ENCODE measurements at places on chromosomes 7 and 10.
A peak's percentile ranks its signal among the peaks of the same experiment; 100 is the strongest.

- no peak for DNase-seq
These were observed 25.4 kb downstream of the TBATA start for GRCh38 chr10:70759781-70760180.

- peak; percentile 2 for DNase-seq
These were observed 6.8 kb upstream of the AEBP1 start for GRCh38 chr7:44097064-44097932.

- no peak for DNase-seq
These were observed 102.4 kb upstream of the GJD4 start for GRCh38 chr10:35502692-35503091.

- DNase-seq = no peak
These were observed 112.0 kb downstream of the EBF3 start for GRCh38 chr10:129851941-129852640.

GRCh38 chr10:10520491-10521385, 496.9 kb upstream of the CELF2 start:
- peak; percentile 14 for DNase-seq

DNA sequence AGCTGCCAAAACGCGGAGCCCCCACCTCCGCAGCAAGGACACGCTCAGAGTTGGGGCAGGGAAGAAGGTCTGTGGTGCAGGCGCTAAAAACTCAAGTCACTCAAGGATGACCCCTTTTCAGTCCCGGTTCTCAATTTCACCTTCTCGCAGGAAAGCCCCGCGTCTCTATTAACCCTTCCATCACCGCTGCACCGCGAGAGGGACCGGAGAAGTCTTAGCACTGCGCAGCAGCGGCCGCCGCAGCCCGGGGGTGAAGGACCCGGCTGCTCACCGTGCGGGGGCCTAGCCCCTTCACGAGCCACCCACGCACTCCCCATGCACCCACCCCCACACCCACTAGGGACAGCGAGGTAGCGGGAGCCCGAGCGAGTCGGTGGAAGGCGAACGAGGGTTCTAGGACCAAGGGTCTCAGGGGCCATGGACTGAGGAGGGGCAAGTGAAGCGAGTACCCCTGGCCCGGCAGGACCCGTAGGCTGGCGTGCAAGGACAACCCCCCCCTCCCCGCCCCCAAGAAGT, 162.9 kb downstream of the SH3PXD2A start:
- DNase-seq = no peak

- no peak for DNase-seq
These were observed 8.9 kb upstream of the CYREN start for GRCh38 chr7:135179321-135179925.

- DNase-seq = no peak
These were observed 61.7 kb upstream of the ZNRF2 start for GRCh38 chr7:30222515-30223215.

DNA sequence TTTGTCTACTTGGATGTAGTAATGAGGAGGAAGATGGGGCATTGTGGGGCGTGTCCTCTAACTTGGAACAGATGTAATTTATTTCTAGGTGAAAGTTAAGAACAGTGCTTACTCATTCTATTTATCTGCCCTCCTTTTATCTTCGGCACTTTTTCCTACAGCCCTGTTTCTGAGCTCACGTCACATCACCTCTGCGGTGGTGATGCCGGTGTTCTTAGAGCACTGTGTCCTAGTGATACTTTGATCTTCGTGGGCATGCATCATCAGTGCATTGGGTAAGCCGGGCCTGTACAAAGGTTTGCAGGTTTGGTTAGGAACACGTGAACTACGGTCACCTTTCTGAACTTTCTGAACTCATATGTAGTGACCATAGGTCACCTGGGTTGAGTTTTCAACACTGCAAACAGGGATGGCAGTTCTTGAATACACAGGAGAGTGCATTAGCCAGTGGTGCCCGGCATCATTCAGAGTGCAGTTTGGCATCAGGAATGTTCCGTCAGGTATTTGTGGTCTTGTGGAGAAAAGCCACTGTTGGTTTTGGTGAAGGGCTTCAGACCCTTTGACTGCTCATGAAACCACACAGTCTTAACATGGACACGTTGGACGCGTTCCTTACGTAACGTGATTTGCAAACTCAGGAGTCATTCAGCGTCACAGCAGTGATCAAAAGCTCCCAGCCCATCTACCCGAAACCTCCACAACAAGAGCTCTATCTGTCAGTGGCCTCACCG, 5.6 kb downstream of the POR start:
- DNase-seq = no peak

DNA sequence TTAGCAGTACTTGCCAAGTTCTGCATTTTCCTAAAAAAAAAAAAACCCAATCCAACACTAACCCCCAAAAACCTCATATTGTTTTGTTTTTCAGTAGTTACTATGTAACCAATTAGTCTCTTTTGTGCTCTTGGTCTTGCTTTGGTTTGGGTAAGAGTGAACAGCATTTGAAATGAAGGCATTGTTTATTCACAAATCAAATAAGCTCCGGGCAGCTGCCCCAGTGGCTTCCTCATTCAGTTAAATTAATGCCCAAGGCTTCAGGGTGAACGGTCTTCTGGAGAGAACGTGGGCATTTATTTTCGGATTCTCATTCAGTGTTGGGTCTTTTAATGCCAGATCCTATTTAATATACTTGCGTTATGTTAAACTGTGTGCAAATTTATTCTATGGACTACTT, 108.7 kb downstream of the GFRA1 start:
- DNase-seq = no peak

DNA sequence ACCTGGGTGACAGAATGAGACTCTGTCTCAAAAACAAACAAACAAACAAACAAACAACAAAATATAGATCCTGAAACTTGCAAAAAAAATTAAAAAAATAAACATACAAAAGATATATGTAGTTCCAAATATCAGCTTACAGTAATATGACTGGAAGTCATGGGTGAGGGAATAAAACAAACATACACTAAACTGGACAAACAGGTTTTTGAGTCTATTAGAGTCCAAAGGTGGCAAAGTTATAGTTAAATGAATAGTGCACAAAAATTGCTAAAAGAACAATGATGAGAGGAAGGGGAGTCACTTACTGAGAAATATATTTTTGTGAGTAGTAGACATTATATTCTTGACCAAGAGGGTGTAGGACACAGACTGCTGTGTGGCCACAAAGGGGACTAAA, 16.7 kb upstream of the RSBN1L start:
- no peak for DNase-seq

- DNase-seq = no peak
These were observed 94.5 kb upstream of the GNA12 start for GRCh38 chr7:2938514-2939192.

DNA sequence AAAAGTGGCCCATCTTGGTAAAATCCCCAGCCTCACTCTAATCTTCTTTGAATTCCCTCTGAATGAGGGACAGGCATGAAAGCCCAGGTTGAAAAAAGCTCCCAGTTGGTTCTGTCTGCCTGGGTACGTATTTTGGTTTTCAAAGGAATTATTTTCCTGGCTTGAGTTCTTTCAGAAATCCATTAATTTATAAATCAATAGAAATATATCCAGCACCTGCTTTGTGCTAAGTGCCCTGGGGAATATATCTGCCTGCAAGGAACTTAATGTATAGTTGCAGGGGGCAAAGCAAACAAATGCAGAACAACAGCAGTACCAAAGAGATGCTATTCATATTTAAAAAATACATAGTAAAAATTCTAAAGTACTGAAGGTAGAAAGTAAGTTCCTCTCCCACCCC, 362.7 kb downstream of the REEP3 start:
- DNase-seq = no peak

DNA sequence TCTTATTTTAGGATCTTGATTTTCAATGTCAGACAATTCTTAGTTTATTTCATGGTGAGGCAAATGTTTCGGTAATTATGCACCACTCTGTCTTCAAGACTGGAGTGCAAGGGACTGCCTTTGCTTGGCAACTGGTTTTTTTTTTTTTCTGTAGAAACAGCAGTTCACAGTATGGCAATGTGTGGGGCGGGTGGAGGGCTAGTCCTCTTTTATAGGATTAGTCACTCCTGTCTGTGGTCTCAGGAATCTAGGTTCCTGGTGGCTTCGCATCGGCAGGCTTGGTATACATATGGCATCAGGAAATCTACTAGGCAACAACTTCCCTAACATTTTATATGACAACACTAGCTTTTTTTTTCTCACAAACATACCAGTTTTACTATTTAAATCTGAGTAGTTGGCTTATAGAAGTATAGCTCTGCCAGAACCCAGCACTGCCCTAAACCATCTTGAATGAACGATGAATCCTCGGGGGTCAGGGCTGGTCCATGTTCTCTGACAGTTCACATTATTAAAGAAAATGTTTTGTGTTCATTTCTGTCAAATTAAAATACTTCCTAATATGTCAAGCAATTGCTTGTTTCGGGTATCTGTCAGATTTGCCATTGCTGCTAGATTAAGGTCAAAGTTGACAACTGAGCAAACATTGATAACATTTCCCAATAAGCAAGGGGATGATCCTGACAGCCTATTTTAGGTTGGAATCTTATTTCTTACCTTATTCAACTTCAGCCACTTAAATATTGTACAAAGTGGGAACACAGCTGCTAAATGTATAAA, 289.7 kb upstream of the VSTM2A start:
- no peak for DNase-seq

DNA sequence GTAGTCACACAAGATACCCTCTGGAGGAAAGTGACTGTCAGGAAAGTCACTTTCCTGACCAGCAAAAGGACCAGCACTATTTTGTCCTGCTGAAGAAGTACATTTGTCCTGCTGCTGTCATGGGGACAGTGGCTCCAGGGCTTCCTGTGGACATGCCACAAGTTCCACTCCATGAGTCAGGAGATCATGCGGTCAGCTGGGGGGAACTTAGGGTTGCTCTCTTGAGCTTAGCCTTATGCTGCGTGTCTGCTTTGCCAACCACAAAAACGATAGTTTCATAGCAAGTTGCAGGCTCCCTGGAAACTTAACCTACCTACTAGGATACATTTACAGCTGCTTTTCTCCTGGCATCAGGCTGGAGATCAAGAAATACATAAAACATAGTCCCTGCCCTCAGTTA, 19.8 kb upstream of the ALOX5 start:
- DNase-seq = peak; percentile 56

DNA sequence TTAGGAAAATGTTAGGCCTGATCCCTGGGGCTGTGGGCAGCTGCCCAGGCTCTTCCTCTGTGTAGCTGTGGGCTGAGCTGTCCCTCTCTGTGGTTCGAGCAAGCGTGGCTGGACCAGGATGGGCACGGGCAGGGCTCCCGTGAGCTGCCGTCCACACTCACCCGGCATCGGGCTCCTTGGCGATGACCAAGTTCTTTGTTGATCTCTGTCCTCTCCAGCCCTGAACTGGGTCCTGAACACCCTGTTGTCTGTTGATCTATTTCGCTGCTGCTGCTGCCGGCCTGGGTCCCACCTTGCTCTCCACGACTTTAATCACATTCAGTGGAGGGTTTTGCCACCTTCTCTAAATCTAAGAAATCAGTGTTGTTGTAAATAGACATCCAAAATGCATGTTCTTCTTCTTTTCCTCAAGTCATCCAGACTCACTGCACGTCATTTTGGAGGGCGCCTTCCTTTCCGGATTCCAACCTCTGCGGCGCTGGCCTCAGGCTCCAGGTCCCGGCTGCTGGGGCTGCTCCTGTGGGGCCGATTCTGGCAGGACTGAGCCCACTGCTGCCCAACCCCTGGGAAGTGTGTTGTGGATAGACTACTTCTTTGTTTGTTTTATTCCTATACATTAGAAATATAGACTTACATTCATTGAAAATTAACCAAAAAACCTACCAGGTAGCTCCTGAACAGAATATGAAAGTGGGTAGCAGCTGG, 100.6 kb downstream of the DYNC2I1 start:
- DNase-seq = no peak

DNA sequence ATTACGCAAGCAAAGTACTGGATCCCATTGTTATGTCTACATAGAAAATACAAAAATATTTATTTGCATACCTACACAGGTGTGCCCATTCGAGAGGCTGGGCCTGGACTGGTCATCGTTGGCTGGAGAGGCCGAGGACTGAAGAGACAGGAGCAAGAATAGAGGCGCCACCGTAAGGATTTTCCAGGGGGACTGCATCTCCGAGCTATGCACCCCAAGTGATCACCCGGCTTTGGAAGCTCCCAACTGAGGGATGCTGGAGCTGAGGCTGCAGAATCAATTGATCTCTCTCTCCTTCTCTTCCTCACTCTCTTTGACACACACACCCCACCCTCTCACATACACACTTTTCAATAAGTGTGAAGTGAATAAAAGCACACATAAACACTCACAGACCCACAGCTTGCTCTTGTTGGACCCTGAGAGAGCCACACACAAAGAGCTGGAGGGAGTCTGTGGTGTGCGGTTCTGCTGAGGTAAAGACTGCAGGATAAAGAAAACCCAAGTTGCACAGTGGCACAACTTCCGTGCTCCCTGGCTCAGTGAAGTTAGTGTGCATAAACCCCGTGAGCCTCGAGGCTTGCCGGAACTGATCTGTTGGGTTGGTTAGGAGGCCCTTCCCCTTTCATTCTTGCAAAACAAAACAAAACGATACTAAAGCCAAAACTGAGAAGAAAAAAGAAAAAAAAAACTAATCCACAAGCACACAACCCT, at the start of gene AOAH:
TSS of gene AOAH (minus strand) at position 544 of the 714 bp plus-strand sequence. CDS start at position 198, 346 bp downstream.
- DNase-seq = peak; percentile 35

GRCh38 chr7:22666732-22667131, 60.3 kb upstream of the IL6 start:
- peak; percentile 67 for DNase-seq

GRCh38 chr7:80078159-80078731, 56.4 kb upstream of the GNAI1 start:
- DNase-seq = peak; percentile 89

- no peak for DNase-seq
These were observed 153.3 kb upstream of the TCERG1L start for GRCh38 chr10:131464789-131465188.

DNA sequence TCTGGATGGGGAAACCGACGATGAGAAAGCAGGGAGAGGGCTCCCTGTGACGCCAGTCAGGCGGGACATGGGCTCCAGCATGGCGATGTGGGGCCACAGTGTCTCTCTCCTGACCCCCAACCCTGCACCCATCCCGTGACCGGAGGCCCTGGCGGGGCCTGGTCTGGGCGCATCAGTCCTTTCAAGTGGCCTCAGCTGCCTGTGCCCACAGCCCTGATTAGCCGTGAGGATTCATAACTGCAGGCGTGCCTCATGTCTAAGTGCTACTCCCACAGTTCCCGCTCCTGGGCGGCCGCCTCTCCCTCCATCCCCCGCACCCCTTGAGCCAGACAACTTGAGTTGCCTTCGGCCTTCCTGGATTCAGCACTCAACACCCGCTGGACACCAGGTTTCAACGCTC, 240.8 kb downstream of the ELFN1 start:
- no peak for DNase-seq

DNA sequence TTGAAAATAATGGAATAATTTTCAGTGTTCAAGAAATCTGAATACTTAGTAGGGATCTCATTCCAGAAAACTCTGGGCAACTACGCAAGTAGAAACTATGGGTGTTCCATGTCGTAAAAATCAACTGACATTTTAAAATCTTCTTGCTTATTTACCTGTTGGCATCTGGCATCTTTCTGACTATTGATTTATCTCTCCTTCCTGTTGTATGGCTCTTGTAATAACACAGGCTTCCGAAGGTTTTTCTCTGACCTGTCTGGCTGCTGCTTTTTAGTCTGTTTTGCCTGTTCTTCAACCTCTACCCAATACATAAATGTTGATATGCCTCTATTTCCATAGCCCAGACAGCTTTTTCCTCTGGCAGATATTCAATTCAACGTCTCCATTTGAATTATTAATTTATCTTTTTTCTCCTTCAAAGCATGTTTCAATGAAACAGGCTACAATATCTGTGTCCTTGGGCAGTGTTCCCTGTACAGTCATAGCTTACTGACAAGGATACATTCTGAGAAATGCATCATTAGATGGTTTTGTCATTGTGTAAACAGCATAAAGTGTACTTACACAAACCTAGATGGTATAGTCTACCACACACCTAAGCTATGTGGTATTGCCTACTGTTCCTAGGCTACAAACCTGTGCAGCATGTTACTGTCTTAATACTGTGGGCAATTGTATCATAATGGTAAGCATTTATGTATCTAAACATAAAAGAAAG, 105.9 kb upstream of the ETV1 start:
- no peak for DNase-seq

Measured in OCI-M1 (cell line).